ENCODE measurements at places on chromosomes 6 and 20. TPM values are rescaled to one million over a fixed set of nuclear protein-coding genes. Genes with fewer than 3 reads are reported as not detected.

GRCh38 chr20:2203436-2203835 lies 92.4 kb upstream of the TGM3 start:
- DNase-seq: no peak
- no peaks in the 10 kb centered on the region for H3K36me3 ChIP-seq
- H3K27ac ChIP-seq: no peak overlapping the region

The POU5F1 gene
- not detected for total RNA-seq

- H3K36me3 ChIP-seq: no peaks in the 10 kb centered on the region
- no peaks in the 10 kb centered on the region for H3K27me3 ChIP-seq
- no peak for DNase-seq
- H3K27ac ChIP-seq: no peak overlapping the region
- no peak overlapping the region for H3K4me3 ChIP-seq
Observed at GRCh38 chr20:15618110-15618509, 955.1 kb downstream of the KIF16B start.

DNA sequence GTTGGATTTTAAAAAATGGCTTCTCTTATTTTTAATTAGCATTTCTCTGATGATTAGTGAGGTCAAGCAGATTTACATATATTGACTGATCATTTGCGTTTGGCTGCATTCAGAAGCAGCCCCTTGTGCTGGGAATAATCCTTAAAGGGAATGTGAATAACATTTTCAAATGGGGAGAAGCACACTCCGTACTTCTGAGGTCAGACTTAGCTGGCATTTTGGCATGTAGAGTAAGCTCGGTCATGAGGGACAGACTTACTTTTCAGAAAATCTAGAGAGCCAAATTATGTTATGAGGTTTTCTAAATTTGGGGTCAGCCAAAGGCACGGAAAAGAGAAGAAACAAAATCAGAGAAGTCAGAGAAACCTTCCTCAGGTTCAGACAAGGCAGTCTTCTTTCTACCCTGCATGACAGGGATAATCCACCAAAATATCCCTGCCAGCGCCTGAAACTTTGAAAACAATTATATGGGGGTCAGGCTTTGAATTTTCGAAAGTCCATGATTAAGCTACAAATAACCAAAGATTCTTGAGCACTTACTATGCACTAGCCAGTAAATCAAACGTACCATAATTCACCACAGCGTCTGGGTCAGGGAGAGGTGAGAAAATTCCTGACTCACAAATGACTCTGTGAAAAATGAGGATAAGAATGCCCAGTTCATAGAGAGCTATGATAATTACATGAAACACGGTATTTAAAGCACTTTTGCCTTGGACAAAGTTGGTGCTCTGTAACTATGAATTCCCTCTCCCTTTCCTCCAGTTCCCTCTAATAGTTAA lies 44.9 kb downstream of the ADAT2 start:
- no peaks in the 10 kb centered on the region for H3K27me3 ChIP-seq
- H3K4me3 ChIP-seq: no peak overlapping the region
- no peaks in the 10 kb centered on the region for H3K36me3 ChIP-seq
- peaks cover 12% of the 10 kb centered on the region for H3K4me1 ChIP-seq
- H3K27ac ChIP-seq: no peak overlapping the region
- DNase-seq: no peak

GRCh38 chr6:5205035-5205507 lies 55.7 kb downstream of the LYRM4 start:
- no peaks in the 10 kb centered on the region for H3K27me3 ChIP-seq
- H3K4me1 ChIP-seq: no peaks in the 10 kb centered on the region
- no peak for DNase-seq

The HCRTR2 gene
- total RNA-seq: not detected

GRCh38 chr6:53391170-53391569 lies 42.4 kb upstream of the ELOVL5 start:
- no peak for DNase-seq
- no peak overlapping the region for H3K27ac ChIP-seq
- no peak overlapping the region for H3K4me3 ChIP-seq
- H3K27me3 ChIP-seq: no peaks in the 10 kb centered on the region

DNA sequence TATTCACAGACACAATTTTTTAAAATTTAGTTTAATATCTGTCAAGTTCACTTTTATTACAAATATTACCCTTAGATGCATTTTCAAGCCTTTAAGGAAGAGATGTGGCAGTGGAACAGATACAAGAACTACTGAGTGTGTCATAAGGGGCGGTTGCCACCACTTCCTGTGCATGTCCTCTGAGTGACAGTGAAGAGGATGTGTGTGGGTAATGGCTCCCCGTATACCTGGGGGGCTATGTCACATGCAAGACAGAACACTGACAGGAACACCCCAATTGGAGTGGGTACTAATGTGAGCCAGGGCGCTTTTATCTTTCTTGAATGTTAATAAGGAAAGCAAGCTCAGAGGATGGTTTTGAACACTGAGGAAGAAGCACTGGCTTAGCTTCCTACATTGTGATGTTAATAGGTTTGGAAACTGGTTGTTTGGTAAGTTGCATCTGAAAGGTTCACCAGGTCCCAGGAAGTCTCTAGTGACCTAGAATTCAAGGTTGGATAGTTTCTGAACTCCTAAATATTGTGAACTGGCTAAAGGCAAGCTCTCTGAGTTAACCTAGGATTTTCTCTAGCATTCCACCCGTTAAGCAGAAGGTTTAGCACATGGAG lies 83.4 kb upstream of the ASF1A start:
- H3K4me1 ChIP-seq: peaks cover 23% of the 10 kb centered on the region
- DNase-seq: peak; percentile 80
- H3K27ac ChIP-seq: peak overlapping the region; percentile 45
- H3K4me3 ChIP-seq: peak overlapping the region; percentile 12
- no peaks in the 10 kb centered on the region for H3K27me3 ChIP-seq

The CST2 gene
- not detected for total RNA-seq

GRCh38 chr6:40334496-40335270 lies 252.5 kb downstream of the LRFN2 start:
- H3K4me1 ChIP-seq: no peaks in the 10 kb centered on the region
- H3K4me3 ChIP-seq: no peak overlapping the region
- no peaks in the 10 kb centered on the region for H3K36me3 ChIP-seq

GRCh38 chr6:30481211-30481964 lies 7.9 kb upstream of the HLA-E start:
- peaks cover 12% of the 10 kb centered on the region for H3K27me3 ChIP-seq
- no peak for DNase-seq
- no peak overlapping the region for H3K27ac ChIP-seq
- H3K4me1 ChIP-seq: peaks cover 21% of the 10 kb centered on the region
- no peak overlapping the region for H3K4me3 ChIP-seq

- DNase-seq: no peak
- no peaks in the 10 kb centered on the region for H3K4me1 ChIP-seq
- H3K36me3 ChIP-seq: no peaks in the 10 kb centered on the region
- H3K4me3 ChIP-seq: no peak overlapping the region
- peaks cover 3% of the 10 kb centered on the region for H3K27me3 ChIP-seq
Observed at GRCh38 chr6:167687116-167687725, 139.5 kb upstream of the AFDN start.

GRCh38 chr20:50044353-50044960 lies 61.7 kb downstream of the SNAI1 start:
- H3K27ac ChIP-seq: no peak overlapping the region
- no peak overlapping the region for H3K4me3 ChIP-seq
- no peaks in the 10 kb centered on the region for H3K27me3 ChIP-seq

- H3K4me3 ChIP-seq: no peak overlapping the region
- no peaks in the 10 kb centered on the region for H3K27me3 ChIP-seq
- no peaks in the 10 kb centered on the region for H3K4me1 ChIP-seq
- no peaks in the 10 kb centered on the region for H3K36me3 ChIP-seq
Observed at GRCh38 chr20:11216451-11217314, 542.9 kb upstream of the JAG1 start.

The TRIM40 gene
- total RNA-seq: not detected

GRCh38 chr6:37522836-37523235 lies 23.1 kb upstream of the CCDC167 start:
- no peak overlapping the region for H3K4me3 ChIP-seq
- no peaks in the 10 kb centered on the region for H3K27me3 ChIP-seq
- H3K36me3 ChIP-seq: no peaks in the 10 kb centered on the region
- DNase-seq: no peak

DNA sequence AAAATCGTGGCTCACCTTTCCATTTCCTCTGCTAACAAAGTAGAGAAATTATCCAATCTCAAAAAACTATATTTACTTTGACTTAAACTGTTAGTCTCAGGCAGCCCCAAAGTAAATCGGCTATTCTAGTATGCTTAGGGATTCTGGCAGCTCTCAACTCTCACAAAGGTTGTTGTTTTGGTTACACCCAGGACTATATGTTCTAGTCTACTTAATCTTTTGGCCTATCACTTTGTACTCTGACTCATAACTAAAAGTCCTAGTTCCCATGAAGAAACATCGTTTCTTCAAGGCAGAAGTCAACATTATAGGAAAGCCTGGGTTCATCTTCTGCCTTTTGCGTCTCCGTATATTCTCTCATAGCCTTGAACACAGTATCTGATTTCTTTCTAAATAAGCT lies 42.3 kb downstream of the MYLK4 start:
- no peak overlapping the region for H3K4me3 ChIP-seq
- H3K4me1 ChIP-seq: no peaks in the 10 kb centered on the region
- H3K27ac ChIP-seq: no peak overlapping the region
- DNase-seq: no peak
- no peaks in the 10 kb centered on the region for H3K36me3 ChIP-seq
- no peaks in the 10 kb centered on the region for H3K27me3 ChIP-seq

- H3K4me1 ChIP-seq: no peaks in the 10 kb centered on the region
- H3K4me3 ChIP-seq: no peak overlapping the region
- no peak for DNase-seq
- H3K27me3 ChIP-seq: no peaks in the 10 kb centered on the region
Observed at GRCh38 chr20:2402271-2402980, 21.7 kb downstream of the TGM6 start.

The TCP11 gene
- total RNA-seq: not detected

The BAK1 gene
- total RNA-seq: 75.3 TPM

- H3K27ac ChIP-seq: no peak overlapping the region
- no peak overlapping the region for H3K4me3 ChIP-seq
- no peaks in the 10 kb centered on the region for H3K4me1 ChIP-seq
- no peaks in the 10 kb centered on the region for H3K36me3 ChIP-seq
- no peak for DNase-seq
- H3K27me3 ChIP-seq: no peaks in the 10 kb centered on the region
Observed at GRCh38 chr20:62511915-62512610, 36.3 kb upstream of the GATA5 start.

The HLA-DRB1 gene
- 229 TPM for total RNA-seq

DNA sequence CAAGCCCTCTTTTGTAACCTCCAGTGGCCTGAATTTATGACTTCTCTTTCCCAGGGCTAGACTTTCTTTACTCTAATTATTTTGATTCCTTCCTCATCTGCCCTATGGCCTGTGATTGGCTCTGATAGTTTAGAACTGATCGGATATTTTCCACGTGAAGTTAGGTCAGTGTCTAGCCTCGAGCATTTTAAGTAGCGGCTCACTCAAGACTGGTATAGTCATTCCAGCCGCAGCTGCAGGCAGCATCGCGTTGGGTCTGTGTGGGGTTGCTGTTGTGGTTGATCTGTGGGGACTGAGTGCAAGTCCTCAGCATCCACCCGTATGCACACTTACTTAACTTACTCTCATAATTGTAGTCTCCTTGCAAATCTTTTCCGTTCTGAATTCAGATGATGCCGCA lies 105.7 kb downstream of the SMOC2 start:
- H3K27me3 ChIP-seq: no peaks in the 10 kb centered on the region
- no peak overlapping the region for H3K27ac ChIP-seq
- no peaks in the 10 kb centered on the region for H3K4me1 ChIP-seq

The FOXA2 gene
- total RNA-seq: not detected

GRCh38 chr20:63366390-63367365 lies 5.5 kb upstream of the CHRNA4 start:
- H3K27me3 ChIP-seq: no peaks in the 10 kb centered on the region
- no peaks in the 10 kb centered on the region for H3K4me1 ChIP-seq

The SAMHD1 gene
- total RNA-seq: 271 TPM

DNA sequence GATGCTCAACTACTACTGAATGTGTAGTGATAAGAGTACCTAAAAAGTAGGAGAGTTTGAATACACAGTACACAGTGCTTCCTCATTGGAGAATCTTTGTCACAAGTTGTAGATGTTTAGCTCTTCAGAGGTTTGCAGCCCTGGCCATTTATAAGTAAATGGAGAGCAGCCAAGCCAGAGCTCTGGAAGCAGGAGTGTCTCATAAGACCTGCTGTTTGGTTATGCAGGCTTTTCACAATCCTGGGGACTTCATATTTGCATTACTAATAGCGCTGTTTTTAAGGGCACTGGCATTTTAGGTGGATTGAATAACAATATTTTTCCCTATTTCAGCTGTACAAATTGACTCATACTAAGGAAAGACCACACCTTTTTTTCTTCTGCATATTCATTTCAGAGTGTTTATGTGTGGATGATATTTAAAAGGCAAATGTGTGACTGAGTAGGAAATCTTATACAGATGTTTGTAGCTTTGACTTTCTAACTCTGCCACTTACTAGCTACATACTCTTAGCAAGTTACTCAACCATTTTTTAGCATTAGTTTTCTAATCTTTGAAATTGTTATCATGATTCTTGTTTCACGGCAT lies 730.5 kb upstream of the MAP3K7 start:
- H3K4me3 ChIP-seq: no peak overlapping the region
- H3K36me3 ChIP-seq: no peaks in the 10 kb centered on the region
- H3K4me1 ChIP-seq: no peaks in the 10 kb centered on the region
- no peaks in the 10 kb centered on the region for H3K27me3 ChIP-seq
- DNase-seq: no peak

The PLCB4 gene
- not detected for total RNA-seq

DNA sequence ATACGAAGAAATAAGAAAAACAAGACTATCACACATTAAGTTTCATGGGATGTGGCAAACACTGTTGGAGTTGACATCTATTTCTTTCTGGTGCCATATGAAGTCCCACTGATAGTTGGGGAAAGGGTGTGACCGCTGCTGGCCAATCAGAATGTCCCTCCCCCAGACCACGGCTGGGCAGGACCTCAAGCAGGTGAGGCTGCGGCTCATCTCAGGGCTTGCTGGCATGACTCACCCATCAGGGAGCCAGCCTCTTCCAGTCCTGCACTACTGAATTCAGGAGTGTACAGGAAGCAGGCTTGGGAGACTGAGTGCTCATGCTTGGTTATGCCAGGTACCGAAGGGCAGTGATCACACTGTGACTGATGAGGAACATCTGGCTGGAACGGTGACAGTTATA lies 18.9 kb downstream of the PREP start:
- no peaks in the 10 kb centered on the region for H3K4me1 ChIP-seq
- no peak overlapping the region for H3K27ac ChIP-seq
- DNase-seq: no peak
- no peaks in the 10 kb centered on the region for H3K27me3 ChIP-seq
- no peak overlapping the region for H3K4me3 ChIP-seq

GRCh38 chr20:31644701-31645100 lies 7.0 kb downstream of the COX4I2 start:
- H3K4me3 ChIP-seq: no peak overlapping the region
- H3K27ac ChIP-seq: no peak overlapping the region
- no peak for DNase-seq
- H3K27me3 ChIP-seq: no peaks in the 10 kb centered on the region

GRCh38 chr6:143822584-143823024 lies 20.5 kb upstream of the LTV1 start:
- H3K27me3 ChIP-seq: no peaks in the 10 kb centered on the region
- no peaks in the 10 kb centered on the region for H3K4me1 ChIP-seq
- no peaks in the 10 kb centered on the region for H3K36me3 ChIP-seq
- no peak overlapping the region for H3K4me3 ChIP-seq
- no peak overlapping the region for H3K27ac ChIP-seq

The PRRT1 gene
- total RNA-seq: 5.1 TPM

The NMBR gene
- not detected for total RNA-seq

All from naive thymus-derived CD4-positive, alpha-beta T cell (primary cell).